WTC11 (cell line): ENCODE measurements at places on chromosomes 5 and 9.
A peak's percentile ranks its signal among the peaks of the same experiment; 100 is the strongest.

DNA sequence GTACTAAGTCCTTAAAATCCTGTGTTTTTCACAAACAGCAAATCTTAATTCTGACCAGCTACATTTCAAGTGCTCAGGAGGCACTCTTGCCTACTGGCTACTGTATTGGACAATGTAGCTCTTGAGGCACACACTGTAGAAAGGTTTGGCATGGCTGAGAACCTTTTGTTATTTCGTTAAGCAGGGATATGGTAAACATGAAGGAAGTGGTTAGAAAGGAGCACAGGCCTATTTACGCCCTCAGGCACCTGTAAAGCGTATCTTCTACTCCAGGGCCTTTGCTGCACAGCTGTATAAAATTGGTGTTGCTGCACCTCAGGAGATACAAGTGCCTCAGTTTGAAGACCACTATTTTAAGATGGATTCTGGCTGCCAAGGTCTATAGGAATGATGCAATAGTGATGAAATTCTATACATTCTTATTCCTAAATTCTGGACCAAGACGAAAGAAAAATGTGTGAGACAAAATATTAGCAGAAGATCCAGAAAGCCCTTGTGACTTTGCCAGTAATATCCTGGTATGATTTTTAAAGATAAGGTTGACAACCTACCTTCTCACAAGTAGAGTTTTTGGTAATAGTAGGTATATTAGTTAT, 9.3 kb upstream of the OTULIN start:
- DNase-seq: no peak

DNA sequence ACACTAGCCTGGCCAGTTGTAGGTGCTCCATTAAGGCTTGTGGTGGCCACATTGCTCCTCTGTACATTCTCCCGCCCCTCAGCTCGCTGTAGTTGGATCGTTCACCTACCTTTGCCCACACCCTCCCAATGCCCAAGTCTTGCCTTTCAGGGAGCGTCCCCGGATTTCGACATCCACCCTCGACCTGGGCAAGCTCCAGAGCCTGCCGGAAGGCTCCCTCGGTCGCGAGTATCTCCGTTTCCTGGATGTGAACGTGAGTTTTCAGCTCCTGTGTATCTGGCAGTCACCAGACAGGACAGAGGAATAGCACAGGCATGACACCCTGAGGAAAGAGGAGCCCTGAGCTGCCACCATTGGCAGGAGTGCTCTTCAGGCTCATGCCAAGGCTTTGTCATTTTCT, 3.0 kb downstream of the COQ4 start:
- no peak for DNase-seq

GRCh38 chr9:38185647-38186403, 116.8 kb upstream of the SHB start:
- no peak for DNase-seq

DNA sequence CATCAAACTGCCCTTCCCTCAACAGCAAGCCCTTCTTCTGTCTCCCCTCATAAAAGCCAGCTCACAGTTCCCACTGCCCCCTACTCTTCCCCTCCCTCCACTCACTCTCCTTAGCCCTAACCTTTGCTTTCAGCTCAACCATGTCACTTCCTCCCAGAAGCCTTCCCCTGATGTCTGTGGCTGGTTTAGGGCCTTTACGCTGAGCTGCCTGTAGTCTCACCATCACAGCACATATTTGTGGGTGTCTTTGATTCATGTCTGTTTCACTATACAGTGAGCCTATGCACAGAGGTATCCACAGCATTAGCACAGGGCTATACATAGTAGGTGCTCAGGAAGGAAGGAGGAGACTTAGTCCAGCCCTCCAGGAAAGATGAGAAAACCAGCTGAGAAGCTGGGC, 34.7 kb downstream of the C9orf50 start:
- no peak for DNase-seq

GRCh38 chr5:130885691-130886090, 279.4 kb downstream of the HINT1 start:
- DNase-seq: no peak

GRCh38 chr9:17394881-17395510, 183.9 kb upstream of the SH3GL2 start:
- DNase-seq: no peak

DNA sequence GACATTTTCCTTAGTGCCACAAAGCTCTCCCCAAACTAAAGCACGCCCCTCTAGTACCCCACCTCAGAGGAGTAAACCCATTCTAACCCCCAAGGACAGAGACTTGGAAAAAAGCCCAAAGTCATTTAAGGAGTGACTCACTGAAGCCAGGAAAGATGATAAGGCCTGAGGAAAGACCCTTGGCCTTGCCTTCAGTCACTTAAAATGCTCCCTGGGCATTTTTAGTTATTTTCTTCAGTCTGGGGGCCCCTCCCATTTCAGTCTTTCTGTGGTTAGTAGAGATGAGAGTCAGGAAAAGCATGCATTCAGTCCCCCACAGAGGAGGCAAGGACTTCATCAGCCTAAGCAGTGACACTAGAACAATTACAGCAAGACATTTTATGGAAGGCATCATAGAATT, 13.7 kb upstream of the TLX3 start:
- no peak for DNase-seq

DNA sequence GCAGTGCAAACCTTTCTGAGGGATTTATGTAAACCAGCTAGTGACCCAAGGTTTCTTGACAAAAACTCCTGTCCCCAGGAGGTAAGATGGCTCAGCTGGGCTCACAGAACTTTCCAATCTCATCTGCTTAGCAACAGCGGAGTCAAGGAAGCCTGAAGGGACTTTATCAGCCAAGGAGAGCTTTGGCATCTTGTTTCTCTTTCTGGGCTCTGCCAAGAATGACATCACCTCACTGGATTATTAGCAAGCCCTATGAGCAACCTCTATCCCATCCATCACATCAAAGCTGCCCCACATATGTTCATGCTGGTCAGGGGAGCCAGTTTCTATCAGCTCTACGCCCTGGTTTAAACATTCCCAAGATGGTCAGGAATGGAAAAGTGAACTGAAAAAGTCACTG, 461.3 kb downstream of the ENC1 start:
- no peak for DNase-seq

GRCh38 chr5:58183078-58183785, 276.7 kb downstream of the PLK2 start:
- no peak for DNase-seq

GRCh38 chr5:89324990-89325389, 442.0 kb upstream of the MEF2C start:
- no peak for DNase-seq

DNA sequence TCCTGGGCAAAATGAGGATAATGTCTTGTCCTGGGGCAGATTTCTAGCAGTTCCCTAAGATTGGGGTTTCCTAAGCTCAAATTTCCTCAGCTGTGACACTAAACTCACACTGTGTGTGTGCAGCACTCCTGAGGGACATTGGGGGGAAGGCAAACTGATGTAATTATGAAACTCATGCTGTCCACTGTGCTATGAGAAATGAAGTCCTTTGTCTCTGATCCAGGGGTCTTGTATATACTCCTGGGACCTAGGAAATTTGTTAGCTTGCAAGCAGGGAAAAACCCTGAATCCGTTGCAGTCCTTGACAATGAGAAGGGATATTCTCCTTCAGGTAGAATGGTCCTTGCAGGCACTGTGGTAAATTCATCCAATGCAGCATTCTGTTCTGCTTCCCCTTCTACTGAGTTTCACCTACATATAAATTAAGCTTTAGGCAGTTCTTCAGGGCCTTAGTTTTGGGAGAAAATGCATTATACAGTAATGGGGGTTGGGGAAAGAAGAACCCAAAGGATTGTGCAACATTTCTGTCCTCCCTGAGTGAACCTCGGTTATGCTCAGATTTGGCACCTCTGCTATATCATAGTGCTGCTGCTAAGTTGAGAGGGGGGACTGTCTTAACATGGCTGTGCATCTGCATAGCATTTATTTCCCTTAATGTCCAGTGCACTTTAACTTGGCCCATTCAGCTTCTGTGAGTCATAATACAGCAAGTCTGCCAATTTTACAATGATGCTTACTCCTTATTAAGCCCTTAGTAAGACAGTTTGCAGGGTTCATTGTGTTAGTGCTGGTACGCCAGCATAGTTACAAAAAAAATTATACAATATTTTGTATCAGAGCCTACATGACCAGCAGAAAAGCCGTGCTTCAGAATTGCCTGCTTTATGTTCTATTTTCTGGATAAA, 80.2 kb downstream of the PJA2 start:
- no peak for DNase-seq

DNA sequence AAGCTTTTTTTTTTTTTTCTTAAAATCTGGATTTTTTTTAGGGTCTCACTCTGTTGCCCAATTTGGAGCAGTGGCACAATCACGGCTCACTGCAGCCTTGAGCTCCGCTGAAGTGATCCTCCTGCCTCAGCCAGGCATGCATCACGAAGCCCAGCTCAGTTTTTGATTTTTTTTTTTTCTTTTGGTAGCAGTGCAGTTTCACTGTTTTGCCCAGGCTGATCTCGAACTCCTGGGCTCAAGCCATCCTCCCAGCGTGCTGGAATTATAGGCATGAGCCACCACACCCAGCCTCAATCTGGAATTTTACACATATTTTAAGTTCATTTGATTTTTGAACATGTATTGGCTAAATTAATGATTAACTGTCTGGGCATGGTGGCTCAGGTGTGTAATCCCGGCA, 36.3 kb downstream of the TRIO start:
- no peak for DNase-seq

GRCh38 chr5:150449517-150450339, at the start of gene RPS14:
TSS of gene RPS14 (minus strand) at chr5:150449739. CDS start at chr5:150447733, 2,006 bp downstream.
- DNase-seq: peak; percentile 90

DNA sequence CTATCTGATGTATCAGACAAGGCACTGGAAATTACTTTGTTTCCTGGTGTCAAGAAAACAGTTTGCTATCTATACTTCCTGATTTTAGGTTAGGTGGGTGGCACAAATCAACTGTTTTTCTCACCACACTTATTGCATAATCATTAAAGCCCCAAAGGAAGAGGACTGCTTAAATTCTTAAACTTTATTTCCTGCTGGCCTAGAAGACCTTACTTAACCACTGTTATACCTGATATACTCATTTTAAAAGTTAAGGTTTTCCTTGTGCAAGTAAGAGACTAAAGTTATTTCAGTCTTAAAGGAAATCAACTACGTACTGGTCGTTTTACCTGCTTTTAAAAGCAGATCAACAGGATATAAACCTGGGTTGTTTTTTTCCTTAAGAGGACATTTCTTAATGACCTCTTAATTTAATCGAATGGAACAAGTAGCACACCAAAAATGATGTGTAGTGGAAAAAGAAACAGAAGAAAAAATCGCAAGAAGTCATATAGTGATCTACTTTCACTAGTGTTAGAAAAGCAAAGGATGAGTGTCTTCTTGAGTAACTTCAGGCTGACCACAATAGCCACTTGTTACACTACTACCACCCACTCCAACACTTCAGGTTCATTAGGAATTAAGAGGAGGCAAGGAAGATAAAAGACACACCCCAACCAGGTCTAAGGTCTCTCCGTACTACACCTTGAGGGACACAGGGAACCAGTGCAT, 974 bp downstream of the CLINT1 start:
- no peak for DNase-seq

DNA sequence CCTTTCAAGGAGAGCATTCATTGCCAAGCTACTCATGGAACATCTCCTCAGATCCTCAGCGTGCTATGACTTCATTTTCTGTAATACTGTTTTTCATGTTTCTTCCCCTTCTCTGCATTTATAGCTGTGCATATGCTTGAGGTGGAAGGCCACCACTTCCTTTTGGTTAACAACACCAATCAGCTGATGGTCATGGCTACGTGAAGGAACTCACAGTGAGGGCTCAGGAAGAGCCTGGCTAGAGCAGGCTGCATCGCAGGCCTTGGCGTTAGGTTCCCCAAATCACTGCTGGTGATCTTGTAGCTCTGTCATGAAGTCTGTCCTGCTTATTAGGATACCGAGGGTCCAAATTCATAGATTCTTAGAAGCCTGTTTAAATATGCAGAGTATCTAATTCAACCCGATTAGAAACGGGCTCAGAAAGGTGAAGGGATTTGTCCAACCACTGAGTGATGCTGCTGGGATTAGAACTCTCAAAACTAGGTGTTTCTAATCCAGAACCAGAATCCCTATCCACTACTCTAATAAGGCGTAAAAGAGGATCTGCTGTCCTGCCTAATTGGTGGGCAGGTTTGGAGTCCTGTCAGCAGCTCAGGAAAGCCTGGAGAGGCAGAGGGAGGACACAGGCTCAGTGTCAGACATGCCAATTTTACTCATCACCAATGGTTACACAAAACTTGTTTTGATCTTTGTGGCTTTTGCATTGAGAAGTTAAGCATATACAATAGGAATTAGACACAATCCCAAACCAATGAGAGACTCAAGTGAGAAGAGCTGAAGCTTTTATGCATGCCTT, 7.5 kb downstream of the SYK start:
- no peak for DNase-seq

DNA sequence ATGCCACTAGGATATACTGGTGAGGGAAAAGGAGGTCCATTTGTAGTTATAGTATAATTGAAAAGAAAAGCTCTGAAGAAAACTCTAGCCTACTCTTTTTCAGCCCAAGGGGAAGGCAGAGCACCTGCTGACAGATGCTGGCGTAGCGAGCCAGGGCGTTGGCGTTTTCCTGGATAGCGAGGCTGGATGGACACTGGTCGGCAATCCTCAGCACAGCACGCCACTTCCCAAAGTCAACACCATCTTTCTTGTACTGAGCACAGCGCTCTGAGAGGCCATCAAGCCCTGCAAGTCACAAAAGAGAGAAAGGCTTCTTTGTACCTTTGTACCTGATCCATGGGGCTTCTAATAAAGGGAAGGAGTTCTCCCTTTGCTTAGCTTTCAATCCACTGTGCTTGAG, 8.2 kb downstream of the ALDOB start:
- no peak for DNase-seq

GRCh38 chr5:86757824-86758223, 140.1 kb downstream of the COX7C start:
- no peak for DNase-seq

- no peak for DNase-seq
Measured at GRCh38 chr5:157915638-157916037, 56.7 kb upstream of the CLINT1 start.

DNA sequence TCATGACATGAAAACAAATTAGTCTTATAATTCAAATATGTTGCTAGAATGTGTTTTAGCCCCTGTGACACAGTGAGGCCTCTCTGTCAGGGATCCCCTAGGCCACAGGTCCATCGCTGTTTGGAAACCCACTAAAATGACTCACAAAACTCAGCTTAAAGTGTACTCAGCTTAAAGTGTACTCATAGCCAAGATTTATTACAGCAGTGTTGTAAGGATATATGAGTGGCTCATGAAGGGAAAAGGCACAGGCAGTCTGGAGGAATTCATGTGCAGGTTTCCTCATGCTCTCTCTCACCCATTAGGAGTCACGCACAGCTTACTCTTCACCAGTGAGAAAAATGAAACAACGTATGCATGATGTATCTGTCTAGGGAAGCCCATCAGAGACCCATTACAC, 24.4 kb upstream of the TGFBI start:
- DNase-seq: no peak

GRCh38 chr9:86079421-86079831, 19.9 kb downstream of the GOLM1 start:
- DNase-seq: no peak

- DNase-seq: no peak
Measured at GRCh38 chr5:62299600-62299999, 6.4 kb upstream of the KIF2A start.

- no peak for DNase-seq
Measured at GRCh38 chr5:150535611-150536010, 27.7 kb downstream of the NDST1 start.
